ENCODE measurements at places on chromosomes 2 and 18. TPM values are rescaled to one million over a fixed set of nuclear protein-coding genes. Genes with fewer than 3 reads are reported as not detected.

Gene IL36RN
- not detected for total RNA-seq

Gene DOK6
- 0.28 TPM for total RNA-seq

Gene CMPK2
- 1.5 TPM for total RNA-seq

Gene NOP58
- 66.0 TPM for total RNA-seq
